ENCODE measurements at places on chromosomes 16 and 17.

DNA sequence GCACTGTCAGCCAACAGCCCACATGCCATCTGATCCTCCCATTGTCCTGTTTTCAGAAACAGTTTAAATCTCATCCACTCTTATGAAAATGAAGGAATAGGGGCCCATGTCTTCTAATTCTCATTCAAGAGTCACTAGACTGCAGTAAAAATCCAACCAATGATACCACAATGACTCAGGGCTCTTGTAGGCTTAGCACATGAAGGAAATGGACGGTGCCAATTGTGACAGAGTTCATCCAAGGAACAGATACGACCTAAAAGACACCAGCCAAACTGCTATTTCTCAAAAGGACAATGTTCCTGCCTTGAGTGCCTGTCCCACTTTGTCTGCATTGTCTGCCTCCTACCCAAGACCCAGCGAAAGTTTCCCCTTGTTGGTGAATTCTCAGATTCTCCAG is 204.8 kb upstream of the COX10 start:
- DNase-seq, result no peak

- no peak for DNase-seq
Observed at GRCh38 chr17:64289741-64290141, 26.7 kb upstream of the TEX2 start.

GRCh38 chr17:27345141-27345904 is 51.4 kb downstream of the WSB1 start:
- DNase-seq, result peak; percentile 84

DNA sequence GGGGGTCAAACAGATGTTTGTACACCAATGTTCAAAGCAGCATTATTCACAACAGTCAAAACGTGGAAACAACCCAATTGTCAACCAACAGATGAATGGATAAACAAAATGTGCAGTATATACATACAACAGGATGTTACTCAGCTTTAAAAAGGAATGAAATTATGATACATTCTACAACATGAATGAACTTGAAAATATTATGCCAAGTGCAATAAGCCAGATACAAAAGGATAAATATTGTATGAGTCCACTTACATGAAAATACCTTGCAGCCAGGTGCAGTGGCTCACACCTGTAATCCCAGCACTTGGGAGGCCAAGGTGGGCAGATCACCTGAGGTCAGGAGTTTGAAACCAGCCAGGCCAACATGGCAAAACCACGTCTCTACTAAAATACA is 39.9 kb downstream of the UBE2G1 start:
- DNase-seq, result no peak

GRCh38 chr16:66364117-66364958 is 2.2 kb upstream of the CDH5 start:
- DNase-seq, result no peak

DNA sequence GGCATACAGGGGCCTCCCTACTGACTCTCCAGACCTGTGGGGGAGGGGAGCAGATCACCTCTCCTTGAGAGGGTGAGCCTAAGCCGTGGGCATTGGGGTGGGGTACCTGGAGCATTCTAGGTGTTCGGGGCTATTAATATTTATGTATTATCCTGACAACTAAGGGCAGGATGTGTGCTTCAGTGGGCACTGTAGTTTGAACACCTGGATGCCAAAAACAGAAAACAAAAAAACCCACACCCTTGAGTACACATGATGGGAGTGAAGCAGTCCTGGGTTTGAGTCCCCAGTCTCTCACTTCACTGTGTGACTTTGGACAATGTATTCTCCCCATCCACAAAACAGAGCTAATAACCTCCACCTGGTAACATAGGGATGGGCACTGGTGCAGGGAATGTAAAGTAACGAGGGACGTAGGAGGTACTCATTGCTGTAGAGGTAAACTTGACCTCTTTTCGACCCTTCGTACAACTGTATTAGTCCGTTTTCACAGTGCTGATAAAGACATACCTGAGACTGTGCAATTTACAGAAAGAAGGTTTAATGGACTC is 257.8 kb downstream of the CPPED1 start:
- DNase-seq, result no peak

GRCh38 chr17:11551442-11551841 is 46.8 kb upstream of the DNAH9 start:
- no peak for DNase-seq

DNA sequence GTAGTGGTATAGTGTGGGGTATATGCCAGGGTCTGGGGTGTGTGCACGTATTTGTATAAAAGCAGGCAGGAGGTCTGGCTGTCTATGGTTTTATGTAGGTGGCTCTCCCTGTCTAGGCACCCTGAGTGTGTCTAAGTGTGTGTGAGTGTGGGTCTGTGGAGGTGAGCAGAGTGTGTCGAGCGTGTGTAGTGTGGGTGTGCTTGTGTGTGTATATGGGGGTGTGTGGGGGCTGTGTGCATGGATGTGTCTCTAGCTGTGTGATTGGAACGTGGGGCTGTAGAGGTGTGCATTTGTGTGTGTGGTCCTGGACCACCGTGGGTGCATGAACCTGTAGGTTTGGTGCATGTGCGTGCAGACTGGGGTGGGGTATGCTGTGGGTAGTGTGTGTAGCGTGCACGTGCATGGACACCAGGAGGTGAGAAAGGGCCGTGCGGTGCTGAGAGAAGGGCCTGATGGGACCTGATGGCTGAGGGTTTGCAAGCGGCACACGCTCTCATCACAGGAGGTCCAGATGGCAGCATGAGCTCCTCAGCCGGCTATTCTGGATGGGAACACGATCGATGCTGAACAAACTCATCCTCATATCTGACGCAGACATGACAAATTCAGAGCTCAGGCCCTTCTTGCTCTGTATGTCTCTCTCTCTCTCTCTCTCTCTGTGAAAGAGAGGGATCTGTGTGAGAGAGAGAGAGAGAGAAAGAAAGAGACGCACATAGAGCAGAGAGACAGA is 27.7 kb downstream of the SPACA3 start:
- DNase-seq, result no peak

- no peak for DNase-seq
Observed at GRCh38 chr17:42034059-42034458, 14.2 kb downstream of the NKIRAS2 start.

GRCh38 chr16:67666032-67666551 is 458 bp downstream of the ENKD1 start:
- no peak for DNase-seq

All from NCI-H2029 treated with DMSO at 0.1 percent for 48 hours (cell line).